ENCODE measurements at places on chromosomes 1 and 21.

- DNase-seq = no peak
Observed at GRCh38 chr1:99919220-99919619, 50.6 kb upstream of the SLC35A3 start.

- DNase-seq = no peak
Observed at GRCh38 chr1:43066578-43066977, 105.5 kb downstream of the EBNA1BP2 start.

DNA sequence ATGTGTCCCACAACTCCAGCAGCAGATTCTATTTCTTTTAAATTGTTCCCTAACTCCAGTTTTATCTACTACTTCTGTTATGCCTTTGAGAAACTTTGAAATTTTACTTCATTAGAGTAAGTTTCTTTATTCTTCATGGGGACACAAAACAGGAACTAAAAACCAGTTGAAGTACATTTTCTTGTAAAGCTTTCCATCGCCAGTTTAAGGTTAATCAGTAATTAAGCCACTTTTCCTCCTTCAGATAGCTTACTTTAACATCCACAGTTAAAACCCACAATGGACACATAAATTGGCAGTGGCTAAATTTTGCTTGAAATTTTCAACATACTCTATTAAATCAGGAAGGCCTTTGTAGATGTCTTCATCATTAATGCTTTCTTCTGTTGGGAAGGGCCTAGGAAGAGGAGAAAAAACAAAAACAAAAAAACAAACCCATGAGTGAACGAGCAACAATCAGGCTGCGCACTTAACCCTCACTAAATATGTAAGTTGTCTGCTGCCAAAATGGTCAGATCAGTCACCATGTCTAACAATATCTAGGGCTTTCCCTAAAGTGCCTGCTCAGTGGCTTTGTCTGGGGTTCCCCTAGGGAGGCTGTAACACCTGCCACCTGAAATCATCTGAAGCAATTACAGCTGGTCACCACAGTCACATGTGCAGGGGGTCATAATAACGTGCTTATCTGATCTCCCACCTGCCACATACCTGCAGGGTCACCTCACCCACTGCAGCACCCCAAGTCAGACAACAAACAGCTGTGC, 187.9 kb downstream of the VAV3 start:
- no peak for DNase-seq

DNA sequence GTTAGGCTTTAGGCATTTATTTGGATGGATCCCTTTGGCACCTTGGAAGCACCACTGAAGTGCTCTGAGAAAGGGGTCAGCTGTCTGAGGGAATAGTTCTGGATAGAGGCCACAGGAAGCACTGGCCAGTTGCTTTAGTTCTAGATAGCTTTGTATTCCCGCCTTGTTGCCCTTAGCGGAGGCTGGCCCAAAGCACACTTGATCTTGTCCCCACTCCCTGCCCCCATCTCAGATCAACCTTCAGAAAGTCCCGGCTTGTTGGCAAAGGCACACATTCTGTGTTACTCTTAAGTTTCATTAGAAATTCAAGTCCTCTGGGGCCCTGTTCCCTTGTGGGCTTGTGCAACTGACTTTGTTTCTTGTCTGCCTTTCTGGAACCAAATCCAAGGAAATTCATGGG, 15.2 kb upstream of the NBL1 start:
- DNase-seq = no peak

DNA sequence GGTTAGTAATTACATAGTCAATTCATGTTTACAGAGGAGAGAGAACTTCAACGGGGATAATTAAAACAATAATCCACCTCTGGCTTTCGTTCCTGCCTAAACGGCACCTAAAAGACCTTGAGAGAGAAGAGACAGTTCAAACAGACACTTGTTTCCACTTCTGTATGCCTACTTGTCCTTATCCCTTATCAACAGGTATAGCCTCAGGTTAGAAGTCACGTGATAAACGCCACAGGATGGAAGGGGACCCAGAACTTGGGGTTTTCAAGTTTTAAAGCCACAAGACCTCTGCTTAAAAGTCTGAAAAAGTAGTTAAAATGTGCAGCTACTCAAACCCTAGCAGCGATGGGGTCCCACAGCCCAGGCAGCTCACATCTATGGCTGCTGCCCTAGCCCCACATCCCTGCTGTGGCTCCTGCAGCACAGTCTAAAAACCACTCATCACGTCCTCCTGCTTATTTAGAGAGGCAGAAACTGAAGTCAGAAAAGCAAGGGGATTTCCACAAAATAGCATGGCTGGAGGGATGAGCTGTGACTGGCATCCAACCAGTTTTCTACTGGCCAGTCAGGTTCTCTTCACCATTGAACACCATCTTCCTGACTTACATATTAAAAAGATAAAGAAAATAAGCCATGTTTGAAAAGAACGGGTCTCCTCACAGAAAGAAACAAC, 51.2 kb upstream of the SEC16B start:
- DNase-seq = no peak

GRCh38 chr1:245776694-245777332, 622.0 kb downstream of the KIF26B start:
- no peak for DNase-seq

- DNase-seq = no peak
Observed at GRCh38 chr1:34696230-34696629, 58.6 kb upstream of the GJB5 start.

DNA sequence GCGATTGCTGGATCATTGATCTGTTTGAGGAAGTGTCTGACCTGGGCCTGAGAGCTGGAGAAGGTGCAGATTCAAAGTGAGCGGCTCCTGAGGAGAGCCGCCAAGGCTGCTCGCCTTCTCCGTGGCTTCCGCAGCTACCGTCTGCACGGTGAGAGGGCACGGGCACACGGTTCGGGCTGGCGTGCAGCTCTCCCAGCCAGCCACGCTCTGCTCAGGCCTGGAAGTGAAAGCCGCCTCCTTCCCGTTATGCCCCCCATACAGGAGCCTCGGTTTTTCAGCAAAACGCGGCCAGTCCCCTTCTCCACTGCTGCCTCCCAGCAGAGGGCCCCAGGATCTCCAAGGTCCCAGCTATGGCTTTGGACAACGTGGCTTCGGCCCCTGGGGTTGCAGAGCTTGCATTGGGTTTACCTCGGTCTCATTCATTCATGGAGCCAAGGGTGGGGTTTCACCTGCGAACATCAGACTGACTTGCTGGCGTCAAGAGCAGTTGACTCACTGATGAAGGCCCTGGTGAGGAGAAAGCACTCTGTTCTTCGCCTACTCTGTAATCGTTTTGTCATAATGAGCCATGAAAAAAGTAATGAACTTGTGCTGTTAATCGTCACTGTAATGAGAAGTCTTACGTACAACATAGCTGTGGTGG, 24.4 kb upstream of the PDXK start:
- no peak for DNase-seq

GRCh38 chr1:180947901-180948640, 35.4 kb downstream of the KIAA1614 start:
- no peak for DNase-seq

DNA sequence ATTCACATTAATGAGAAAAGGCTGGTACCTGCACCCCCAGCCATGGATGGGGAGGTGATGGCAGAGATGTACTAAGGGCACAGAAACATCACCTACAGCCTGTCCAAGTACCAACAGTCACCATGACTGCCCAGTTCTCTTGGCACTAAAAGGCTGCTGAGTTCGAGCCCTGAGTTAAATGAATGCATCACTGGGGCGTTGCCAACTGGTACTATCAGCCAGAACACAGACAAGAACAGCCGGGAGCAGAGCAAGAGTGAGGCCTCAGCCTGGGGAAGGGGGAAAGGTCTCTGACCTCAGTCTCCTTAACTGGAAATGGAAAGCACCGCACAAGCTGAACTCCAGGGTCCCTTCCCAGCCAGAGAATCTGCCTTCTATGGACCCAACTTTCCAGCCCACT, 60.5 kb downstream of the GLIS1 start:
- no peak for DNase-seq

GRCh38 chr1:39196244-39197215, 8.0 kb upstream of the MACF1 start:
- peak; percentile 50 for DNase-seq

DNA sequence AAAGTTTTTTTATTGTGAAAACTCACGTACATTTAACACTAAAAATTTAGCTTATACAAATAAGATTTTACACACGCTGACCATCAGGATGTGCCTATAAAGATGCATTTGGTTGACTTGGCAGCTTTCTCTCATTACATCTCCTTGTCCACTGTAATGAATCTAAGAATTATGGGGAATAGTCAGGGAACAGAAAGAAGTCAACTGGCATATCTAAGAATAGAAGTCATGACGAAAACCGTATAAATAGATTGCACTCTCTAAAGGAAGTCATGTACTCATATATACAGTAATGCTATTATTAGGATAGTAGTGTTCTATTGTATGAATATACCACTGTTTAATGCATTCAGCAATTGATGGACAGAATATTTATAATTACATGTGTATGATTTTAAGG, 575.8 kb upstream of the B3GALT2 start:
- DNase-seq = no peak

DNA sequence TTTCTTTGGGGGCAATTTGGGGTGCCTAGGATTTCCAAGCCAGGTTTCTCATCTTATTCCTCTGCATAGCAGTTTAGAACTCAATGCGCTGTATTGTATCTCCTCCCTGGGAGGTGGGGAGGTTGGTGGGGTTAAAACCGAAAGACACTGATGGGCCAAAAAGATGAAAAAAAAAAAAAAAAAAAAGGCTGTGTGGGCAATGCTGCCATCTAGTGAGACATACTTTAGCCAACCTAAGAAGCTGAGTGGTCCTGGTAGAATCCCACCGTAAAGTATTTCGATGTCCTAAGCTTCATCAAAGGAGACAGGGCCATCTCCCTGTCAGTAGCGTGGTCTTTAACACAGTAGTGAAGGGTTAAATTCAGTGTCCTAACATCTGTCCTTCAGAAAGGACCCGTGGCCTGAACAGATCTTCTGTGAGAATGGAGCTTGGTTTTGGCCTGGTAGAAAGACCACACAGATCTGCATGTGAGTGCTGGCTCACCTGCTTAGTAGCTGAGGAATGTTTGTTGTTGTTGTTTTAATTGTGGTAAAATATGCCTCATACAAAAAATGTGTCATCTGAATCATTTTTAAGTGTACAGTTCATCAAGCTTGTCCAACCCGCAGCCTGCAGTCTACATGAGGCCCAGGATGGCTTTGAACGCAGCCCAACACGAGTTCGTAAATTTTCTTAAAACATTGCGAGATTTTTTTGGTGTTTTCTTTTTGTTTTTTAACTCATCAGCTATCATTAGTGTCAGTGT, 226.2 kb downstream of the KIF26B start:
- DNase-seq = no peak

DNA sequence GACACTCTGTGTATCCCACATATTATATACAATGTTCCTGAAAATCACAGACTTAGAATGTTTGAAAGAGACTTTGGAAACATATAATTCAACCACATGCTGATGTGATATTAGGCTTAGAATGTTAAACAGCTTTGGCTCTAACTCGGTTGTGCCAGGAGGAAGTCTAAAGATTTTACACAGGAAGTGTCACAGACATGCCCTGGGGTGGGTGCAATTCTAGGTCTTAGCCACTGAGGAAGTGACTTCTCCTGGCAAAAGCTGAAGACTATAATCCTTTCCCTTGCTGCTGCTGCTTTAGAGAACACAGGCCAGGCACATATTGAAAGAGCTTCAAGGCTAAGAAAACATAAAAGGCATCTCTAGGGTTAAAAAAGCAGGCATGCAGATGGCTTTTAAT, 51.0 kb downstream of the RPL5 start:
- DNase-seq = peak; percentile 15

- DNase-seq = no peak
Observed at GRCh38 chr21:27365394-27365793, 398.5 kb upstream of the ADAMTS5 start.

DNA sequence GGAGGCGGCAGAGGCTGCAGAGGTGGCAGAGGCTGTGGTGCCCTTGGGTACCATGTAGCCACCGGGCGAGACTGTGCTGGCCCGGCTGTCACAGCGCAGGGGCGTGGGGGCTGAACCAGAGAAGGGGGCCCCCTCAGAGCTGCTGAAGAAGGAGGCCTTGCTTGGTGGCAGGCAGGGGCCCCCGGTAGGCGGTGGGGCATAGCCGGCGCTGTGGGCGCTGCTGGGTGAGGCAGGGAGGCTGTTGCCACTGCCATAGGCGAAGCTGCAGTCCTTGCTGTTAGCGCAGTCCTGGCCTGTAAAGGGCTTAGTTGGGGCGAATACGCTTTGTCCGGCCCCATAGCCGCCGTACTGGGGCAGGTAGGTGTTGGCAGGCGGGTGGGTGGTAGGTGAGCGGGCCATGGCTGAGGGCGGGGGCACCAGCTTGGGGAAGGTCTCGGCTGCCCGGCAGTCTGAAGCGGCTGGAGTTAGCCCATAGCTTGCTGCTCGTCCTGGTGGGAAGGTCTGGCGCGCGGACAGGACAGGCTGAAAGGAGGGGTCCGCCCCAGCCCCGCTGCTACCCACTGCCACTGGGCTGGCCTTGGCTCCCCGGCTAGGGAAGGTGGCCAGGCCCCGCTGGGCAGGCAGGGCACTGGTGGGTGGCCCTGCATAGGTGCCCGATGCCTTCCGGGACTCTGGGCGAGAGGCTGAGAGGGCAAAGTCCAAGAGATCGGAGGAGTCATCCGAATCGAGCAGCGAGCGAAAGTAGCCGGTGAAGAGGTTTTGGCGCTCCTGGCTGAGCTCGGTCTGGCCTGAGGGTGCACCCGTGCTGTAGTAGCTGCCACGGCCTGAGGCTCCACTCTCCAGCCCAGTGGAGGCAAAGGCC, 54.9 kb downstream of the AHDC1 start:
- no peak for DNase-seq

All from activated CD4-positive, alpha-beta T cell treated with anti-CD3 and anti-CD28 coated beads for 1 hour (primary cell).